Fibroblast of lung (primary cell): ENCODE measurements at places on chromosomes 5 and 9. TPM values are rescaled to one million over a fixed set of nuclear protein-coding genes. Genes with fewer than 3 reads are reported as not detected.
A peak's percentile ranks its signal among the peaks of the same experiment; 100 is the strongest.

DNA sequence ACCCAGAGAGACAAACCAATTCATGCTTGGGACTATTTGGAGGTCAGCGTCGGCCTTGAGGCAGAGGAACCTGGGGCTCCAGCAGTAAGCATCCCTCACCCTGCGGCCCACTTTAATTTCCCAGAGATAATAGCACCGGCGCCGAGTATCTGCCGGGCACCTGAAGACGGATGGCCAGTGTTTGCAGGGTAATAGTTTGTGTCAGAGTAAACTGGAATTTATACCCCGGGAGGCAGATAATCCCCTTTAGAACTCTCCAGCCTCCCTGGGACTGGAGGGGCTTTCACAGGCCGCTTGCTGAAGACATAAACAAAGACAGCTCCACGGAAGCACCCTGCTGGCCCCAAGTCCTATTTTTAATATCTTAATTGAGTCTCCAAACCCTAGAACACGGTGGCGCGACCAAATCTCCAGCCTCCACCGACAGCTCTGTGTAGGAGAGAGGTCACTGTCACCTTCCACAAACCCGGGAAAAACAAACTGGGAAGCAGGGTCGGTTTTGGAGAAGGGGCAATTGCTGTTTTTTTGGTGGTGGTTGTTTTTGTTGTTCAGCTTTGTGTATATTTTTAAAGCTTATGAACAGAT lies 17.4 kb upstream of the FCN1 start:
- DNase-seq = no peak

Gene PCDHA4
- total RNA-seq = 0.51 and 1.2 TPM in 2 replicates

- DNase-seq = peak; percentile 23
These were observed 1.4 kb upstream of the PPP2CA start for GRCh38 chr5:134227259-134227658.

DNA sequence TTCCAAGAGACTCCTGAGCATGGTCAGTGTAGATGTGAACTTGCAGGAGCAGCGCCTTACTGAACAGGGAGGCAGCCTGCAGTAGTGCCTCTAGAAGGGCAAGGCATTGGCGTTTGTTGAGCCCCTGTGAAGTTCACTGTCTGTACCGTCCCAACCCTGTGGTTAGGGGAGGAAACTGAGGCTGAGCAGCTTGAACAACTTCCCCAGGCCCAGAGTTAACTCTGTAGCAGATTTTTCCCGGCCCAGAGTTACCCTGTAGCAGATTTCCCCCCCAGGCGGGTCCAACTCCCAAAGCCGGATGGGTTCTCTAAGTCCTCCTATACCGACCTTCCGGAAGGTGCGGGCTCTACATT lies 9.6 kb downstream of the LMX1B start:
- DNase-seq = no peak

DNA sequence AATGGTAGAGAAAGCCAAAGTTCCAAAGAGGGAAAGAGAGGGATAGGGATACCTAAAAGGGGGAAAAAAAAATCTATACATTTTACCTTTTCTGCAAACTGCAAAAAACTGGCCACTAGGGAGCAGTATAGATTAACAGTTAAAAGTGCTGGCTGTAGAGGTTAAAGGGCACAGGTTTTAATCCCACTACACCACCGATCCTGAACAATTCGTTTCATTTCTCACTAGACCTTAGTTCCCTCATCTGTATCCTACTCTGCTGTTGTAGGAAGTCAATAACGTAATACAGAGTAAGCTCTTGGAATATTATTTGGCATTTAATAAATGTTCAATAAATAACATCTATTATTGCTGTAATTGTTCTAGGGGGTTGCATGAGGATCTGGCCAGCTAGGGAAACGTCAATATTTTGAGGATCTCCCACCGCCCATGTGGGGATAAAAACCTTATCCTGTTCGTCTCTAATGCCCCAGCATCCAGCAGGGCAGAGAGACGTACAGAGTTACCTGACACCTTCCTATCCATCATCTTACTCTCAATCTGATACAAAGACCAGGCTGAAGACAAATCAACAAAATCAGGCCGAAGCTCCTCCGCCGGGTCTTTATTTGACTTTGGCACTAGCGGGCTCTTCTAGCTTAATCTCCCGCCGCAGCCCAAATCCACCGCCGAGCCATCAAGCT lies 757 bp downstream of the CDC26 start:
- peak; percentile 43 for DNase-seq
